ENCODE measurements at places on chromosomes 6 and 20.

- DNase-seq: no peak
Observed at GRCh38 chr6:29924731-29925130, 17.6 kb upstream of the HLA-A start.

- no peak for DNase-seq
Observed at GRCh38 chr6:159095616-159096015, 50.8 kb upstream of the TAGAP start.

DNA sequence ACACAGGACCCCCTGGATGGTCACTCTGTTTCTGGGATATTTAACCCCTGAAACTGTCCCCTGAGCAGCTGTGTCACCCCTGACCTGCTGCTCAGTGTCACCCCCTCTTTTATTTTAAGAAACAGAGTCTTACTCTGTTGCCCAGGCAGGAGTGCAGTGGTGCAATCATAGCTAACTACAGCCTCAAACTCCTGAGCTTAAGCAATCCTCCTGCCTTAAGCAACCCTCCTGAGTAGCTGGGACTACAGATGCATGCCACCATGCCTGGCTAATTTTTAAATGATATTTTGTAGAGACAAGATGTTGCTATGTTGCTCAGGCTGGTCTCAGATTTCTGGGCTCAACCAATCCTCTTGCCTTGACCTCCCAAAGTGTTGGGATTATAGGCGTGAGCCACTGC, 21.5 kb upstream of the GTSF1L start:
- no peak for DNase-seq

DNA sequence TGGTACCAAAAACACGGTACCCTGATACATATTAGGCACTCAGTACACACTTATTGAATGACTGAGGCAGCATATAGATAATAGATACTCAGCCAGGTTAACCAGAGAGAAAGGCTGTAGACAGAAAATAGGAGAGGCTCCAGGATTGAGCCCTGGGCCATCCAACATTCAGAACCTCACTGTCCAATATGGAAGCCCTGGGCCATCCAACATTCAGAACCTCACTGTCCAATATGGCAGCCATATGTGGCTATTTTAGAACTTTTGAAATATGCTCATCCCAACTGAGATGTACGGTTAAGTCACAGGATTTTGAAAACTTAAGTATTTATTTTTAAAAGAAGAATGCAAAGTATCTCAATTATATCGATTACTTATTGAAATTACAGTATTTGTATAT, 142.5 kb upstream of the ID4 start:
- DNase-seq: no peak

DNA sequence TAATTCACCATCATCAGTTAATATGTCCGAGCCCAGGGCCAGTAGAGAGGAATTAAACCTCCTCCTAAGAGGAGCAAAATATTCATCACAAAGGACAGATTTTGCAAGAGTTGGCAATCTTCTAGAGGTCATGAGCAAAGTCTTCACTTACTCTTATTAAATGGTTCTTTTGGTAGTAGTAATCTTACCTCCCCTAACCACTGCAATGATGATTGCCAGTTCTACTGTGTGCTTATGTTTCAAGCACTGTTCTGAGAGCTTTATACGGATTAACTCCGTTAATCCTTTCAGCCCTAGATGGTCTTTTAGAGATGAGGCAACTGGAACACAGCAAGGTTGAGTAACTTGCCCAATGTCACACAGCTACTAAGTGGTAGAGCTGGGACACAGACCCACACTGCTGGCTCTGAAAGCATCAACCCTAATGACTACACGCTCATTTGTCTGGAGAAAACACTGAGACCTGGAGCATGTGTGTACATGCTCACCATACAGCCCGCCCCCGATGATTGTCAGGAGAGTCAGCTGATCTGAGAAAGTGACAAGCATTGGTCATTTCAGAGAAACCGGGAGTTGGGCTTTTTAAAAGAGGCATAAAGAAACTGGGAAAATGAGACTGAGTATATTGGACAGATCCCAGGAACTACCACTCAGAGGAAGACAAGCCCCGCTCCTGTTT, 276.0 kb downstream of the NRN1 start:
- DNase-seq: no peak

GRCh38 chr20:40689100-40689942, at the start of gene MAFB:
Gene MAFB (minus strand): TSS chr20:40689236. CDS start chr20:40688850, 386 bp downstream.
- peak; percentile 5 for DNase-seq

- DNase-seq: no peak
Observed at GRCh38 chr20:17859002-17859615, 109.5 kb downstream of the SNX5 start.

DNA sequence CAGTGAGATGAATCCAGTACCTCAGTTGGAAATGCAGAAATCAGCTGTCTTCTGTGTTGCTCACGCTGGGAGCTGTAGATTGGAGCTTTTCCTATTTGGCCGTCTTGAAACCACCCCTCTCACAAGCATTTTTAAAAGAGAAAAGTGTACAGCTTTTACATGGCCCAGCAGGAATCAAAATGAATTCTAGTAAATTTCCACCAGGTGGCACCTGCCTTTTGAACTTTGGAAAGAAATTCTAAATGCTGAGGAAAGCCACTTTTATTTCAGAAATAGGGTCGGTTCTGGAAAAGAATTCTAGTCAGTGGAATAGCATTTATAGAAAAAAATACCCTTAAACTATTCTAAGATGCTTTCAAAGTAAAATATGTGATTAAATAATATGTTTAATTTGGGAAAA, 647.8 kb downstream of the CD109 start:
- DNase-seq: no peak

DNA sequence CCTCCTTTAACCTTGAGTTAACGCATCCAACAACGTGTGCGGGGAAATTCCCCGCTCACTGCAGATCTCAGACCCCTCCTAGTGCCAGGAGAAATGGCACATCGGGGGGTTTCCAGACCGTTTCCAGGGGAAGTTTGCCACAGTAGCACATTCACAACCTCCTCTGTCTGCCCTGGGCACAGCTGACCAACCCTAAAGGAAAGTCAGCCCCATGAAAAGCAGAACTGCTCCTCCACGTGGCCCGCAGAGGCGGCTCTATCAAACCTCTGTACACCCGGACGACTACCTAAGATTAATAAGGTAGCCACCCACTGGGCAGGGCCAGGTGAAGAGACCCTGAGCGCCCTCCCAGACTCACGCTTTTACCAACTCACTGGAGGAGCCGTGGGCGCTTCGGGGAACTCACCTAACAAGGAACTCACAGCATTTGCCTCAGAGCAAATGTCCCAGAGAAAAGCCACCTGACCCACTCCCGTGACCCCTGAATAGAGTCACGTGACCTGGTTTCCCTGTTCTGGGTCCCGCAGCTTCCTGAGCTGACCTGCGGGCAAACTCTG, 93.1 kb downstream of the PRND start:
- DNase-seq: peak; percentile 60

DNA sequence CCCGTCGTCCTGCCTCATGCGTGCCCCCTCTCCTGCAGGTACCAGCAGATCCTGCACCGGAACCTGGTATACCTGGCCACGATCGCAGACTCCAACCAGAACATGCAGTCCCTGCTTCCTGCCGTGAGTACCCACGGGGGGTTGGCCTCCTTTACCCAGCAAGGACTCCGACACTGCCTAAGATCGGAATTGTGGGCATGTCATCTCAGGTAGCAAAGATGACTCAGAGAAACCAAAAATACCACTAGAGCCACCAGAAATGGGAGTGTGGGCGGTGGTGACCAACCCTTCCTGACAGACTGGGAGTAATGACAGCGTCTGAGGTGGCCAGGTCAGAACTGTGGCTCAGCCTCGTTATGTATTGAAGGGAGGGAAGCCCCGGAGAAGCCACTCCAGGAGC, 16.3 kb downstream of the SS18L1 start:
- DNase-seq: no peak

GRCh38 chr20:2544211-2544610, 7.8 kb downstream of the TMC2 start:
- no peak for DNase-seq

GRCh38 chr6:137688230-137688971, 178.7 kb upstream of the TNFAIP3 start:
- DNase-seq: no peak

DNA sequence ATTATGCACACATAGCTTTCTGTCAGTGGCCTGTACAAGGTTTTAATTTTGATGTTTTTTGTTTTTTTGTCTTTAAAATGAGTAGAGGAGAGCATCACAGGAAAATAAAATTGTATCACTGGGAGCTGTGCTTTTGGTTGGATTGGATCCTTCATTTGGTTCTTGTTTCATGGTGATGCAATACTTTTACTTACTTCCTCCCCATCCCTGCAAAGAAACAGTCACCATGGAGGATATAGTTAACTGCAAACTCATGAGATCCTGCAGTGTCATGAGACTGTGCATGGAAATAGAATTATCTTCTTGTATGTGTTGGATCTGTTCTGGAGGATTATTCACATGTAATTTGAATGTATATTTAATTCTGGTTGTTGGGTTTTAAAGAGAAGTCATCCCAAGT, 122.3 kb downstream of the JARID2 start:
- DNase-seq: no peak

DNA sequence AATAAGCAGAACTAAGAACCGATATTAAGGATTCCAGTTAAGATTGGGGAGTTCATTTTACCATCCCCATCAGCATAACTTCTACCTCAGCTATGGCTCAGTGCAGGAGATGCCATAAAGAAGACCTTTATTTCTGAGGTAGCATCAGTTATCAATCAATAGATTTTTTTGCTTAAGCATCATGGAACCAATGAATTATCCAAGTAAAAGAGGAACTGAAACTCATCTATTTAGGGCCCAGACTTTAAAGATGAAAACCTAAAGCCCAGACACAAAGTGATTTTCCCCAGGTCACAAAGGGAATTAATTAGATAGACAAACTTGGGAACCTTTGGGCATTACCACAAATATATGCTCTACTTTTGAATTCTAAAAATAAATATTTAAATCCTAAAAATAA, 59.2 kb upstream of the TINAG start:
- no peak for DNase-seq

DNA sequence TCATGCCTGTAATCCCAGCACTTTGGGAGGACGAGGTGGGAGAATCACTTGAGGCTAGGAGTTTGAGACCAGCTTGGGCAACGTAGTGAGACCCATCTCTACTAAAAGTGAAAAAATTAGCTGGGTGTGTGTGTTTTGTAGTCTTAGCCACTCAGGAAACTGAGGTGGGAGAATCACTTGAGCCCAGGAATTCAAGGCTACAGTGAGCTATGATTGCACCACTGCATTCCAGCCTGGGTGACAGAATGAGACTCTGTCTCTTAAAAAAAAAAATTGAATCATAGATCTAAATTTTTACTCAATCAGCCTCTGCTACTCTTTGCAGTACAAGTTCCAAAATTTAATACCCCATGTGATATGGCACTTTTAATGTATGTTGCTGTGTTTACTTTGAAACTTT, 121.6 kb downstream of the ARMC2 start:
- no peak for DNase-seq

DNA sequence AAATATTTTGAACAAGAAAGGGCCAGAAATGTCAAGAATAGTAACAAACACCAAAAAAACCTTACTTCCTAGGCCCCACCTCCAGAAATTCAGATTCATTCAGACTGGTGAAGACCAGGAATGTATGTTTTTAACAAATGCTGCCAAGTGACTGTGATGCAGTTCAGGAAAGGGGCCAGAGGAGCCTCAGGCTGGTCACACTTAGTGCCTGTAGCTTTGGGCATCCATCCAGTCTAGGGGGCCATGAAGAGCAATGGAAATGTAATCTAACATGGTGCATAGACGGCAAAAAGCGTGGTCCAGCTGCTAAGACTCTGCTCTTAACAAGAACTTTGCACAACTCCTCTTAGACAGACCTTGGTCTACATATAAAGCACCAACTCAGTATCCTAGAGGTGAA, 7.1 kb downstream of the GJA1 start:
- DNase-seq: no peak

- no peak for DNase-seq
Observed at GRCh38 chr20:62404761-62405107, 2.4 kb downstream of the CABLES2 start.

DNA sequence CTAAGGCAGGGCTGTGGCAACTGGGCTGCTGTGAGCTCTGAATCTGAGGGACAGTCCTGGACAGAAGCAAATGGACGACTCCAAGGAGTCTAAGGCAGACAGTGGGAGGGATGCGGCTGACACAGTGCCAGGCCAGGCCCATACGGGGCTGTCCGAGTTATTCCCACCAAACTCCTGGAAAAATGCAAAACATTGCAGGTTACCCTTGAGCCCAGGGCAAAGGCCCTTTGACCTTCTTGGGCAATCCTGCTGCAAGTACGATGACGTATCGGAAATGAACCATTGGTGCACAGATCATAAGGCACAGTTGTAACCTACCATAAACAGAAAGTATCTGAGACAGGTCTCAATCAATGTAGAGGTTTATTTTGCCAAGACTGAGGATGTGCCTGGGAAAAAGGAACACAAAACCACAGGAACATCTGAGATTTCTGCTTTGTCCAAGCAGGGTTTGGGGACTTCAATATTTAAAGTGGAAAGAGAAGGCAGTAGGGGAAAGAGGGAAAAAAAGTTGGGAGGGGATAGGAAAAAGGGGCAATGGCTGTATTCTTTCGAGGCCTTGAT, 118.9 kb downstream of the DACT2 start:
- no peak for DNase-seq

- DNase-seq: no peak
Observed at GRCh38 chr20:10610251-10610650, 63.5 kb downstream of the JAG1 start.

DNA sequence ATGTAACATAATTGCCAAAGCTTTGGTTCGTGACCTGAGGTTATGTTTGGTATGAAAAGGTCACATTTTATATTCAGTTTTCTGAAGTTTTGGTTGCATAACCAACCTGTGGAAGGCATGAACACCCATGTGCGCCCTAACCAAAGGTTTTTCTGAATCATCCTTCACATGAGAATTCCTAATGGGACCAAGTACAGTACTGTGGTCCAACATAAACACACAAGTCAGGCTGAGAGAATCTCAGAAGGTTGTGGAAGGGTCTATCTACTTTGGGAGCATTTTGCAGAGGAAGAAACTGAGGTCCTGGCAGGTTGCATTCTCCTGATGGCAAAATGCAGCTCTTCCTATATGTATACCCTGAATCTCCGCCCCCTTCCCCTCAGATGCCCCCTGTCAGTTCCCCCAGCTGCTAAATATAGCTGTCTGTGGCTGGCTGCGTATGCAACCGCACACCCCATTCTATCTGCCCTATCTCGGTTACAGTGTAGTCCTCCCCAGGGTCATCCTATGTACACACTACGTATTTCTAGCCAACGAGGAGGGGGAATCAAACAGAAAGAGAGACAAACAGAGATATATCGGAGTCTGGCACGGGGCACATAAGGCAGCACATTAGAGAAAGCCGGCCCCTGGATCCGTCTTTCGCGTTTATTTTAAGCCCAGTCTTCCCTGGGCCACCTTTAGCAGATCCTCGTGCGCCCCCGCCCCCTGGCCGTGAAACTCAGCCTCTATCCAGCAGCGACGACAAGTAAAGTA, 547 bp upstream of the ESR1 start:
- no peak for DNase-seq
